ENCODE measurements at places on chromosomes 16 and 17.

- DNase-seq = no peak
Measured at GRCh38 chr17:62696726-62697490, 69.4 kb downstream of the MRC2 start.

DNA sequence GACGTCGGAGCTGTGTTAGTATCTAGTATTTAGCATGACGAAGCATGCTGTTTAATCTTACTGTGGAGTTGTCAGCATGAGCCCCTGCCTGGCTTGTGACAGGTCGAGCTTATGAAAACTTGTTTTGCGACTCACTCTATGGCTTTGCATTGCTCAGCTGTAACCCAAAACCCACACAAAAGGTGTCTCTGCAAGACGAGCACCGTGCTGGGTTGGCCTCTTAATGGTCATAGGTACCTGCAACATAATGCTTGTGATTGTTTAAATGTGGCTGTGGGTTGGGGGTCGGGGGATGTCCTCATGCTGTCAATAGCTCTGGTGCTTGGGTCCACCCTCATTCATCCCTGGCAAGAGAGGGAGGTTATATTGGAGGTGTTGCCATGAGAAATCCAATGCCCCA is 5.4 kb downstream of the NTN1 start:
- no peak for DNase-seq

DNA sequence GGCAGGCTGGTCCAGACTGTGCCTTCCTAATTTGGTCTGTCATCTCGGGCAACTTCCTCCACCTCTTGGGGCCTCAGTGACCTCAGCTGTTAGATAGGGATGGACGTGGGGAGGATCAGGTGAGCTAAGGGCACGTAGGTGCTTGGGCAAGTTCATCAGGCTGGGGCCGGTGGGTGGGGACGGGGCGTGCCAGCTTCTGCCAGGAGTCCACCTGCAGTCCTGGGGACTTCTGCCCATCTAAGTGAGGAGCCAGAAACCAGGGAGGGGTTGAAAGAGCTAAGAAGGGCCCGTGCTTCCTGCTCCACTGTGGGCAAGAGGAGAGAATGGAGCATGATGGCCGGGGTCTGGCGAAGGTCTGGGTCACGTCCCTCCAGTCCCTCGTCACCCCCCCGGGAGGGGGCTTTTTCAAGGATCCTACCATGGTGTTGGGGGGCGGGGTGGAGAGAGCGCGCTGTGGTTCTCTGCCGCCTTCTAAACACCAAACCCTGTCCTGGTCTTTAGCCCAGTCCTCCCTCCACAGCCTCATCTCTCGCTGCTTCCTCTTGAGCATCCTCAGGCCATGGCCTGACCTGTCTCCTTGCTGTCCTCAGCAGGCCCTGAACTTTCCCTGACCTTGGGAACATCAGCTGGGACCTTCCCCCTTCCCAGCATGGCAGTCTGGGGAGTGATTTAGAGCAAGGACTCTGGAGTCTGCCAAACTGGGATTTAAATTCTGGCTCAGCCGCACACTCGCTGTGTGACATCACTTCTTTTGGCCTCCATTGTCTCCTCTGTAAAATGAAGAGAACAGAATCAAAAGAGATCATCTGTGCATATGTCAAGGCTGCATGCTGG is 21.6 kb downstream of the SPNS2 start:
- DNase-seq = no peak

DNA sequence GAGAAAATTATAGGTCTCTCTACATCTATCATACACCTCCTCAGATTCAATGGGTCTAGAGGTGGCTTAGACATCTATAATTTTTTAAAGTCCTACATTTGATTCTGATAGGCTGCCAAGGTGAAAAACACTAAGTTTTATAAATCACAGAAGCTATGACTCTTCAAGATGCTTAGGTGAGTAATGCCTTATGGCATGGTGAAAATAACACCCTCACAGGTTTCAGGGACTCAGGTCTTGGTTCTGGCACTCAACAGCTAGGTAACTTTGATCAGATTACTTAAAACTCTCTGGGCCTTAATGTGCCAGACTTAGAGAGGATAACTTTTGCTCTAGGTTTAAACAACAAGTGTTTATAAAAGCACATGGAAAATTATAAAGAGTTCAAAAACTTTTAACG is 2.0 kb upstream of the COX10 start:
- DNase-seq = no peak

DNA sequence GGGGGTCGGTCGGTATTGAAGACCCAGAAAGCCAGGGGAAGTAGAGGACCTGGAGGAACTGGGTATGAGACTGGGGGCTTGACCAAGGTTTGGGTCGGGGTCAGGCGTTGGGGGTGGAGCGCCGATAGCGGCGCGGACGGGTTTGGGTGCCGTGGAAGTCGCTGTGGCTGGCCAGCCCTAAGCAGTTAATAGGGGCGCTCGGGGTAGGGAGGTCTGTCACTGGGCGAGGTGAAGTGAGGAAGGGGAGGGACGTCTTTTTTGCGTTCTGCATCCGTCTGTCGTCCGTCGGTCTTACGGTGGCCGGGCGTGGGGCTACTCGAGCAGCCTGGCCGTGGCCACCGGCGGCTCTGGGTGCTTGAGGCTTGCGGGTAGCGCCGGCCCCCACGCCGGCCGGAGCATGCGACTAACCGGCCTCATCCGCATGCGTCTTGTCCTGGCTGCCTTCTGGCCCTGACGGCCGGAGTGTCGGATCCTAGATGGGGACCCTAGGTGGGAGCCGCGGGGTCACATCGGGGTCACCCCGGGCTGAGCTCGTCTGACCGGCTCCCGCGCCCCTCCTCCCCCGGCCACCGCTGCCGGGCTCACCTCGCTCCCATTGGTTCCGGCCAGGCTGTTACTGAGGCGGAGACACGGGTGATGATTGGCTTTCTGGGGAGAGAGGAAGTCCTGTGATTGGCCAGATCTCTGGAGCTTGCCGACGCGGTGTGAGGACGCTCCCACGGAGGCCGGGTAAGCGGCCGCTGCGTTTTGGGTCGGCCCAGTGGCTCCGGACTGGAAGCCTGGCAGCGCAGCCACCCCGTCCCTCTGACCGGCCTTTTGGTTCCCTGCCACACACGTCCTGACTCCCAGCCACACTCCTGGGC is 10.3 kb upstream of the TMEM88 start:
- DNase-seq = peak; percentile 79

GRCh38 chr17:60439501-60439900 is 17.2 kb downstream of the CHCT1 start:
- DNase-seq = no peak

- DNase-seq = no peak
Measured at GRCh38 chr17:82789051-82789592, 37.3 kb downstream of the TBCD start.

- no peak for DNase-seq
Measured at GRCh38 chr17:79026376-79027273, 2.7 kb downstream of the C1QTNF1 start.

- DNase-seq = no peak
Measured at GRCh38 chr17:32553168-32553567, 66.4 kb downstream of the CDK5R1 start.

- no peak for DNase-seq
Measured at GRCh38 chr16:75039941-75040340, 41.1 kb downstream of the ZNRF1 start.

DNA sequence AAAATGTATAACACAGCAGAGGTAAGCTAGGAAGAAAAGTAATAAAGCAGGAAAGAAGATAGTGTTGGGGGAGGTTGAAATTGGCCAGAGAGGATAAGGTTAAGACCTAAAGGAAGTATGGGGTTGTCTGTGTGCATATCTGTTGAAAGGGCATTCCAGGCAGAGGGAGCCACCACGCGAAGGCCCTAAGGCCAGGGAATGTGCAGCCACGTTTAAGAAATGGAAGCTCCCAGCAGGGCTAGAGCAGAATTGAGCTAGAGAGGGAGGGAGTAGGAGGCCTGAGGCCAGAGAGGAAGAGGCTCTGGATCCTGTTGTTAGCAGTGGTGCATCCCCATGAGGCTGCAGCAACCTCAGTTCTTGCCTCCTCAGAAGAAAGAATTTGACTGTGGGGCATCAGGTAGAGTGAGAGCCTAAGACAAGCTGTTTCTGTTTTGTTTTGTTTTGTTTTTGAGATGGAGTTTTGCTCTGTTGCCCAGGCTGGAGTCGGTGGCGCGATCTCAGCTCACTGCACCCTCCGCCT is 59.0 kb upstream of the CACNG5 start:
- no peak for DNase-seq

DNA sequence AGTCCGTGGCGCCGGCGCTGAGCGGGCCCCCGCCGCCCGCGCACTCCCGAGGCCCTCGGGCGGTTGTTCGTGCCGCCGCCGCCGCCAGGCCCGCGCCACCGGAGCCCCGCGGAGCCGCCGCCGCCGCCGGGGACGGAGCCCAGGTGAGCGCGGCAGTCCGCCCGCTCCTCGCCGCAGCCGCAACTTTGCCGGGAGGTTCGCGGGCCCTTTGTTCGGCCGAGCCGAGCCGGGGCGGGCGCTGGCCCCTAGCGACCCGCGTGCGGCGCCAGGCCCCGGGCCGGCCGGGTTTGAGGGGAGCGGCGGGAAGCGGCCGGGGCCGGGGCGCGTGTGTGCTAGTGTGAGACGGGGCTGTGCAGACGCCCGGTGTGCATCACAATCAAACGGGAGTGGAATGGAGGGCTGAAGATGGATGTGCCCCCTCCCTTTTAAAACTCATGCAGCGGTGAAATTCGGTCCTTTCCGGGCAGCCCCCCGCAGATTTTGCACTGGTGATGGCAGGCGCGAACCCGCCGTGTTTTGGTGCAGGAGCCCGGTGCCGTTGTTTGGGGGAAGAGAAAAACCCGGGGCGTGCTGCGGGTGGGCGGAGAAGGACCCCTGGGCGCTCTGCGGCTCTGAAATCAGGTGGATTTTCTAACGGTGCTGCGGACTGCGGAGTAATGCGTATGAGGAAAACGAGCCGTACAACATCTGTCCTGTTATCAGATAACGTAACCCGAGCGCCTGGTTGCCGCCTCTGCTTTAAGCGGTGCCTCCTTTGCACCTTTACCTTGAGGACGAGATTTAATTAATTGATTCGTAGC is 823 bp downstream of the TNRC6C start:
- no peak for DNase-seq

DNA sequence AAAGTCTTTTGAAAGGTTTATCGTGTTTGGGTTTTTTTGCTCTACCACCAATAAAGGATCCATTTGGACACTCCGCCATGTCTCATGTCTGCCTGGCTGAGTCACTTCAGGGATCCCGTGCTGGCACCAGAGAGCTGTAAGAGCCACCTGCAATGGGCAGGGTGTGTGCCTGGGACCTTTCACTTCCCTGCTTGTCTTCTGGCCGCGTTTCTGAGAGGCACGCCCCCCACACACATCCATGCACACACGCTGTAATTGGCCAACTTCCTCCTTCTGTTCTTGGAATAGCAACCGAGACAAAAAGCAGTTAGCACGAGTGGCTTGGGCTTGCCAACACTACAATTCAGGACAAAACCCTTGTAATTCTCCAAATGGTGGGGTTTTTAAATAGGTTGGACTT is 9.8 kb upstream of the SOST start:
- no peak for DNase-seq

- DNase-seq = no peak
Measured at GRCh38 chr16:11916524-11917285, 949 bp upstream of the GSPT1 start.

- no peak for DNase-seq
Measured at GRCh38 chr17:28180449-28180848, 138.0 kb downstream of the NLK start.

DNA sequence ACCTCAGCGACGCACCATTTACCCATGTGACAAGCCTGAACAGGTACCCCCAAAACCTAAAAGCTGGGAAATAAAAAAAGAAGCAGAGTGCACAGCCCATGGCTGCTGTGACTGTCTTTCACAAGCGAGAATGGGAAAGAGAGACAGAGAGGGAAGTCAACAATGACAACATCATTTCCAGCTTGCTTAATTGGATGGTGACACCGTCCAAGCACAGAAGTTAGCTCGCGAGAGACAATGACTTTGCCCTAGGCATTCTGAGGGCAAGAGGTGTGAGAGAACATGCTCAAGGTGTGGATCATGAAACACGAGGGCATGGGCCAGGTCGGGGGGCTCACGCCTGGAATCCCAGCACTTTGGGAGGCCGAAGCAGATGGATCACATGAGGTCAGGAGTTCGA is 19.3 kb upstream of the NSMCE1 start:
- no peak for DNase-seq

GRCh38 chr16:31200821-31201568 is 1.6 kb downstream of the PYCARD start:
- DNase-seq = peak; percentile 53

GRCh38 chr16:1057252-1057932 is 15.2 kb upstream of the SSTR5 start:
- DNase-seq = peak; percentile 72

- DNase-seq = no peak
Measured at GRCh38 chr16:80462917-80463316, 77.9 kb upstream of the DYNLRB2 start.

DNA sequence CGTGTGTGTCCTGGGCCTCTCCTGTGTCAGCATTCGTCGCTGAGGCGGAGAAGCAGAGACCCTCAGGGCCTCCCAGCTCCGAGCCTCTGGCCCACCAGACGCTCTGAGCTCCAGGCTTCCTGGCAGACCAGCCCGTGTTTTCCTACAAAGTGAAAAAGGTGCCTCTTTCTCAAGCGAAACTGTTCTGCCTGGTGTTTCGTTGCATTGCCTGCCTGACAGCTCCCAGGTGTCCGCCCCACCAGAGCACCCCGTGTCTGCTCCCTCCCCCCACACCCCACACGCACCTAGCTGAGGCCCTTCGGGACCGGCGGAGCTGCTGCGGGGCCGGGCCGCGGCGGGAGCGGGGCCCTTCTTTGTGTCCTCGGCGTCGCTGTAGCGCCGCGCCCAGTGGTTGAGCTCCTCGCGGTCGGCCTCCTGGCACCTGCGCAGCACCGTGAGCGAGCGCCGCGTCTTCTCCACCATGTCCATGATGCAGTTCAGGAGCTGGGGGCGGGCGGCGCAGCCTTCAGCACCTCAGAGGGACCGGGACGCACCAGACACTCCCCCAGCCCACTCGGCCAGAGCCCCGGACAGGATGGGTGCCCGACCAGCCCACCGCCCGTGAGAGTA is 14.7 kb upstream of the PABPN1L start:
- no peak for DNase-seq

GRCh38 chr17:67639555-67639954 is 78.2 kb upstream of the NOL11 start:
- DNase-seq = no peak

DNA sequence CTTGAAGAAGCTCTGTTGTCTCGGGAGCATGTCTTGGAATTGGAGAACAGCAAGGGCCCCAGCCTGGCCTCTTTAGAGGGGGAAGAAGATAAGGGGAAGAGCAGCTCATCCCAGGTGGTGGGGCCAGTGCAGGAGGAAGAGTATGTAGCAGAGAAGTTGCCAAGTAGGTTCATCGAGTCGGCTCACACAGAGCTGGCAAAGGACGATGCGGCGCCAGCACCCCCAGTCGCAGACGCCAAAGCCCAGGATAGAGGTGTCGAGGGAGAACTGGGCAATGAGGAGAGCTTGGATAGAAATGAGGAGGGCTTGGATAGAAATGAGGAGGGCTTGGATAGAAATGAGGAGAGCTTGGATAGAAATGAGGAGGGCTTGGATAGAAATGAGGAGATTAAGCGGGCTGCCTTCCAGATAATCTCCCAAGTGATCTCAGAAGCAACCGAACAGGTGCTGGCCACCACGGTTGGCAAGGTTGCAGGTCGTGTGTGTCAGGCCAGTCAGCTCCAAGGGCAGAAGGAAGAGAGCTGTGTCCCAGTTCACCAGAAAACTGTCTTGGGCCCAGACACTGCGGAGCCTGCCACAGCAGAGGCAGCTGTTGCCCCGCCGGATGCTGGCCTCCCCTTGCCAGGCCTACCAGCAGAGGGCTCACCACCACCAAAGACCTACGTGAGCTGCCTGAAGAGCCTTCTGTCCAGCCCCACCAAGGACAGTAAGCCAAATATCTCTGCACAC is 21.2 kb downstream of the AKAP1 start:
- no peak for DNase-seq

GRCh38 chr17:32341857-32342602 is at the start of gene C17orf75:
Gene C17orf75, minus strand, starts transcription at chr17:32342173. Its CDS starts 34 bp downstream, at chr17:32342139.
- peak; percentile 85 for DNase-seq

All from activated T-cell treated with anti-CD3 and anti-CD28 coated beads, Interleukin-2, amount 50 U/mL, for 1 hour (primary cell).